Activated CD4-positive, alpha-beta T cell treated with anti-CD3 and anti-CD28 coated beads, Interleukin-2, amount 50 U/mL, for 48 hours (primary cell): ENCODE measurements at places on chromosomes 1 and 21.

GRCh38 chr1:65002508-65003315 is 36.4 kb upstream of the JAK1 start:
- peak; percentile 77 for DNase-seq

- DNase-seq, result no peak
Observed at GRCh38 chr1:186864296-186864695, 35.5 kb downstream of the PLA2G4A start.

DNA sequence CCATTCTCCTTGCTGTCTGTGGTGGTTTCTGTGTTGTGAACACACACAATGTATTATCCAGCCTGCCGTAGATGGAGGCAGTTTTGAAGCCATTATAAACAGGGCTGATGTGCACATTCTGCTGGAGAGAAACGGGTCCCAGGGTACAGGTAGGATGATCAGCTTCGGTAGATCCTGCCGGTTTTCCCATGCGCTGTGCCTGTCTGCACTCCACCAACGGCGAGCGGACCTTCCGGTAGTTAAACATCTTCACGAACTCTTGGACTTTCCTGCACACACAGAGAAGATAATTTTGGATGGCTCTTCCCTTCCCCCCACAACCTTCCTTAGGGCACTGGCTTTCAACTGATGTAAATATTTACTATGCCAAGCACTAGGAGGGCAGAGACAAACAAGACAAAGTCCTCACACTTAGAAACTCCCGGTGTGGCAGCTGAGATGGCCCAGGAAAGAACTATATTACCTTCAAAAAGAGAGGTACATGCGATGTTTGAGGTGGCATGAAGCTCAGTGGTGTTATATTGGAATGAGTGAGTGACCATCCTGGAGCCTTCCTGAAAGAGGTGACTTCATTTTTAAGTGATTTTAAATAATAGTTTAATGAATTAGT is 41.7 kb downstream of the ALPL start:
- DNase-seq, result no peak

GRCh38 chr1:96039910-96040309 is 681.7 kb upstream of the PTBP2 start:
- no peak for DNase-seq

DNA sequence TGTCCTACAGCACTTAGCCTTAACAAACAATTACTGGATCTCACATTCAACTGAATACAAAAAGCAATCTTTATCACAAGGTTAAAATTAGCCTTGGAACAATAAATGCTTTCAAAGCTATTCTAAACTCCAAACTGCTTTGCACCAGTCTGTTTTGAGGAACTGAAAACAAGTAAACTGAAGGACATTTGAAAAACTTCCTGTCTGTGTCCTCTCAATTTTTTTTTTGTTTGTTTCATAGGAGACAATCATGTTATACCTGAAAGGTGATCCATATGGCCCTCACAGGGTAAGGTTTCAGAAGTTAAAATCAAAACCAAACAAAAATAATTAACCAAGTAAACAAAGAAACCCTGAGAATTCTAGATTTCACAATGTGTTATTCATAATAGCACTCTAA is 459.1 kb downstream of the DPYD start:
- DNase-seq, result no peak

DNA sequence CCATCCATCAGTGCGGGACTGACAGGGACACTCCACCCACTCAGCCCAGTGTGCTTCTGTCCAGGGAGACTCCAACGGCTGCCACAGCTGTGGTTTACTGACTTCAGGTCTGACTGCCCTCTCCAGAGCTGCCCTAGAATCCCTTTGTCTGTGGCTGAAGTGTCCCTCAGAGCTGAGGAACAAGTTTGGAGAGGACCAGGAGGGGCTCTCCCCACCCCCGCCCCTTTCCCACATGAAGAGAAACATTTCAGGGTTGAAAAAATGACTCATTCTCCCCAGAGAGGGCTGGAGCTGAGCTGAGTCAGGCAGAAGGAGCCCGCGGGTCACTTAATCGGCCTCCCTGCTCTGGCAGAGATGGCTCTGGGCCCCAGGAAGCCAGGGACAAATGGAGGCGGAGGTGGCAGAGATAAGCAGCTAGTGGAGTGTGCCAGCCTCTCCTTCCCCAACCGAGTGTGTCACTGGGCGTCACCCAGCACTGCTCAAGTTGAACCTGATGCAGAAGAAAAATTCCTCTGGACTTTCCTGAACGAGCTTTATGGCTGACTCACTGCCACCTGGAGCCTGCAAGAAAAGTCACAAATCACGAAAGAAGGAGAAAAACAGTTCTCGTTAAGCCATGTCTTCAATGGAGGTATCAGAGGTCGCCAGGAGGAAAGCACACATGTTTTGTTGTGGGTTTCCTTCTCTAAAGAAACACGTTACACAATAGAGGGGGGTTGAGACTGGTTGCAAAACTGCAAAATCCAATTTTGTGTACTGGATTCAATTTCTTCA is 34.3 kb upstream of the ECE1 start:
- DNase-seq, result peak; percentile 81

GRCh38 chr1:44310006-44310405 is 45.1 kb downstream of the ERI3 start:
- no peak for DNase-seq

GRCh38 chr1:179025975-179026812 is 500 bp downstream of the FAM20B start:
- DNase-seq, result peak; percentile 73

GRCh38 chr1:240054109-240054701 is 37.5 kb upstream of the FMN2 start:
- no peak for DNase-seq

DNA sequence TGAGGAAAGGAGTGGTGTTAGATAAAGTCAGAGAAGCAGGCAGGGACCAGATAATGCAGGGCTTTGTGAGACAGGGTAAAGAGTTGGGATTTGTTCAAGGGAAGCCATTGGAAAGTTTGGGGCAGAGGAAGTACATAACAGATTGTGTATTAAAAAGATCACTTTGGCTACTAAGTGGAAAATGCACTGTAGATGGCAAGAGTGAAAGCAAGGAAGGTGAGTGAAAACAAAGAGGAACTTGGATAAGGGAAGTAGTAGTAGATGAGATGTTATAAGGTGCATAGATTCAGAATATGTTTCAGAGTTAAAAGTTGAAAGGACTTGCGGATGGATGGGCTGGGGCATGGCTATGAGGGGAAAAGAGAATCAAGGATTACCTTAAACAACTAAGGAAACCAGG is 17.4 kb downstream of the MRPL39 start:
- DNase-seq, result no peak

- DNase-seq, result no peak
Observed at GRCh38 chr1:12015001-12015491, 4.3 kb upstream of the MIIP start.
